ENCODE measurements at places on chromosomes 3 and 15. TPM values are rescaled to one million over a fixed set of nuclear protein-coding genes. Genes with fewer than 3 reads are reported as not detected.
A peak's percentile ranks its signal among the peaks of the same experiment; 100 is the strongest.

Gene IL17RB
- total RNA-seq: 1.4 TPM

Gene SCAMP5
- total RNA-seq: 23.5 TPM

Gene CACNA1D
- total RNA-seq: 2.8 TPM

Gene CTXN2
- 0.25 TPM for total RNA-seq

Gene FHIT
- total RNA-seq: 18.3 TPM

GRCh38 chr3:89058371-89058770 lies 49.0 kb upstream of the EPHA3 start:
- no peaks in the 10 kb centered on the region for H3K27me3 ChIP-seq
- H3K4me1 ChIP-seq: peaks cover 5% of the 10 kb centered on the region
- H3K27ac ChIP-seq: no peak overlapping the region
- no peak overlapping the region for H3K4me3 ChIP-seq
- no peak for DNase-seq

- no peaks in the 10 kb centered on the region for H3K27me3 ChIP-seq
- no peaks in the 10 kb centered on the region for H3K36me3 ChIP-seq
- no peak for DNase-seq
- no peak overlapping the region for H3K27ac ChIP-seq
Observed at GRCh38 chr3:187811585-187812250, 66.5 kb upstream of the BCL6 start.

DNA sequence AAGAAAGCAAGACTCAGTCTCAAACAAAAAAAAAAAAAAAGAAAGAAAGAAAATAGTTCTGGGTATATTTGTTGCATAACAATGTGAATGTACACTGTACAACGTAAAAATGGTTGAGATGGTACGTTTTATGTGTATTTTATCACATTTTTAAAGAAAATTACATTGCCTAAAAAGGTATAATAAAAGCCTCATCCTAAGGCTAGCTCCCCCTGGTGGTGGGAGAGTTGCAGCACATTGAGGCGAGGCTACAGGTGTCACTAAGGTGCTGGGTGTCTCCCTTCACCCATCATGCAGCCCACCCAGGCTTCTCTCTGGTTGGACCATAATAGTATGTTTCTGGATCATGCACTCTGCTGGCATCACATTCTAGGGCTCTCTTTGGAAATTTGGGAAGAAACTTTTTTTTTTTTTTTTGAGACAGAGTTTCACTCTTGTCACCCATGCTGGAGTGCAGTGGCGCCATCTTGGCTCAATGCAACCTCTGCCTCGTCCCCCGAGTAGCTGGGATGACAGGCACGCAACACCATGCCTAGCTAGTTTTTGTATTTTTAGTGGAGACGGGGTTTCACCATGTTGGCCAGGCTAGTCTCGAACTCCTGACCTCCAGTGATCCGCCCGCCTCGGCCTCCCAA lies 12.4 kb upstream of the RAB11A start:
- H3K36me3 ChIP-seq: no peaks in the 10 kb centered on the region
- no peaks in the 10 kb centered on the region for H3K27me3 ChIP-seq
- DNase-seq: peak; percentile 60
- no peak overlapping the region for H3K27ac ChIP-seq
- no peaks in the 10 kb centered on the region for H3K4me1 ChIP-seq

GRCh38 chr3:175020101-175020500 lies 161.0 kb downstream of the NAALADL2 start:
- no peaks in the 10 kb centered on the region for H3K27me3 ChIP-seq
- DNase-seq: no peak
- H3K36me3 ChIP-seq: no peaks in the 10 kb centered on the region
- H3K27ac ChIP-seq: no peak overlapping the region
- H3K4me1 ChIP-seq: peaks cover 2% of the 10 kb centered on the region
- no peak overlapping the region for H3K4me3 ChIP-seq

GRCh38 chr15:49860101-49860500 lies 239.3 kb downstream of the DTWD1 start:
- DNase-seq: no peak
- peak overlapping the region; percentile 47 for H3K27ac ChIP-seq
- H3K4me1 ChIP-seq: peaks cover 44% of the 10 kb centered on the region
- H3K4me3 ChIP-seq: no peak overlapping the region
- no peaks in the 10 kb centered on the region for H3K36me3 ChIP-seq

DNA sequence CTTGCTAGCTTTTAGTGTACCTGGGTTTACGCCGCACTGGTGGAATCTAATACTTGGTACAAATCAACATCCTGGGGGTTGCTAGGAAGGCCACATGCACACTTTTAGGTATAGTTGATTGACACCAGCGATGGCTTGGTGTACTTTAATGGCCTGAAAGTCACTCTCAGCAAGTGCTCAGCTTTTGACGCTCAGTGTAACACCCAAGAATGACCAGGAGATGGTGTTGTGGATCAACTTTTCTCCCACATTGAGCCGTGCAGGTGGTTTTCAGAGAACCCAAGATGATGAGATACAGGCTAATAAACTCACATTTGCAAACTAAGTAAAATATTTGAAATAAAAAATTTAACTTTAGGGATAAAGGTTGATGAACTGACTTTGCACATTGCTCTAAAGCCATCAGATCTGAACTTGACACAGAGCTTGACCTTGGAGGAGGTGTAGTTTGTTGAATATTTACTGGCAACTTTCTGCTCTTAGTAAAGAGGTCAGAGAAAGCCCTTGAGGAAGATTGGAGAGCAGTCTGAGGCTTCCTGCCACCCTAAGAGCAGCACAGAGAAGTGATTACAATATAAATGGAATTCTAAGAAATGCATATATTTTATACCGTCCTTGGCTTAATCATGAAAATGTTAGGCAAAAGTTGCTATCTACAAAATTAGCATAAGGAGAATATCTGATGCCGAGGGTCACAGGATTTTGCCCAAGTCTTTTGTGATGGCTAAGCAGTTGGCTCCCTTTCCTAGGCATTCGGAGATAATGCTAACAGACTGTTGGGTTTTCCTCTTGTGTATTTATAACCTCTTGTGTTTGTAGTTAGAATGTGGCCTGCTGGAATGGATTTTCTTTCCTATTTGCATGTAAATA lies 143.4 kb upstream of the RASGRP1 start:
- H3K27me3 ChIP-seq: peaks cover 6% of the 10 kb centered on the region
- H3K27ac ChIP-seq: no peak overlapping the region
- H3K4me3 ChIP-seq: no peak overlapping the region
- H3K36me3 ChIP-seq: no peaks in the 10 kb centered on the region
- no peak for DNase-seq
- peaks cover 2% of the 10 kb centered on the region for H3K4me1 ChIP-seq

- H3K4me1 ChIP-seq: no peaks in the 10 kb centered on the region
- H3K27ac ChIP-seq: no peak overlapping the region
- DNase-seq: no peak
- H3K27me3 ChIP-seq: no peaks in the 10 kb centered on the region
- H3K36me3 ChIP-seq: peaks cover 42% of the 10 kb centered on the region
Observed at GRCh38 chr3:167671878-167672427, 18.2 kb upstream of the WDR49 start.

DNA sequence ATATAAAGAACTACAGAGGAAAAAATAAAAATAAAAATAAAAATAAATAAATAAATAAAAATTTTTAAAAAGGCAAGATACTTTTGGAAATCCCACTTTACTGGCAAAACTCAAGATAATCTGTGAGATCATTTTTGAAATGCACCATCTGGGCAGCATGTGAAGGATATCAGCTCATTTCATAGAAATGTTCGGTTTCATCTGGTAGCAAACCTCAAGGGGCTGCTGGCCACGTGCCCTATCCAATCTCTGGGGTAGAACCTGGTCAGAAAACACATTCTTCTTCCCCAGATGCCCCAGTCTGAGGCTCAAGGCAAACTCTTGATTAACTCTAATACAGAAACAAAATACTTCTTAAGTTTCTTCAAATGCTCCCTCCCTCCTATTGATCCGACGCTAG lies 166.0 kb downstream of the FMN1 start:
- no peak overlapping the region for H3K4me3 ChIP-seq
- H3K27me3 ChIP-seq: peaks cover 2% of the 10 kb centered on the region
- no peaks in the 10 kb centered on the region for H3K4me1 ChIP-seq
- H3K27ac ChIP-seq: no peak overlapping the region
- no peaks in the 10 kb centered on the region for H3K36me3 ChIP-seq
- no peak for DNase-seq

DNA sequence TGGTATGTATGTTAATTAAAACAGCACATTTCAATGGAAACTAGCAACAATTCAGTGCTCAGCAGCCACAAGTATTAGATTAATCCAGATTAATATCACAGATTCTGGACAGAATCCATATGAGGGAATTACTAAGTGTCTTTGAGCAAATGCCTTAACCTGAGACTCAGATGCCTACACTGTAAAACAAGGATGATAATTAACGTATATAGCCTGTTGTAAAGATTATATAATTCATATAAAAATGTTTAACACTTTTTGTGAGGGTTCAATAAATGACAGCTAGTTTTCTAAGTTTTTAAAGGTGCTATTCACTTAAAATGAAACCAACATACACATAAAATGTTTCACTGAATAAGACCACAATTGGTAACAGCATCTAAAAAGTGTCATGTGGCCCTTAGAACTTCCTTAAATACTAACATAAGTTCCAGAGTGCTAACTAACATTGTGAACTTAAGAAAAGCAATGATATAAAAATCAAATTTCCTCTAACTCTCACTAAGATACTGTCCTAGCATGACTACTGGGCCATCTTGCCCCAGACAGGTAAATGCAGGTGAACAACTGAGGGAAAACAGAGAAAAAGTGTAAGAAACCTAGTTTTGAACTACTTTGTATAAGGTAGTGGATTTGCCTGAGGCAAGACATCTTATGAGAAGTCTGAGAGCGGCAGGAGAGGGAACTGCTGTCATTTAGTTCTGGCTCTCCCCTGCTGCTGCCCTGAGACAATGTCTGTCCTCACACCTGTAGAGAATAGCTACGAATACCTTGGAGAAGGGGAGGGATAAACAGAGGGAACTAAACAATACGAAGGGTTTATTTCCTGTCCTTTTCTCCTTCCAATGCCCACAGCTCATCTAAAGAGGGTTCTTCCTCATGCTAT lies 151.3 kb downstream of the ADAM10 start:
- no peaks in the 10 kb centered on the region for H3K4me1 ChIP-seq
- peaks cover 37% of the 10 kb centered on the region for H3K36me3 ChIP-seq
- H3K27ac ChIP-seq: no peak overlapping the region
- no peak overlapping the region for H3K4me3 ChIP-seq
- no peak for DNase-seq

- H3K27me3 ChIP-seq: no peaks in the 10 kb centered on the region
- peaks cover 35% of the 10 kb centered on the region for H3K36me3 ChIP-seq
- H3K4me3 ChIP-seq: no peak overlapping the region
- no peak overlapping the region for H3K27ac ChIP-seq
Observed at GRCh38 chr15:83219026-83219425, 11.4 kb upstream of the HDGFL3 start.
